ENCODE measurements at places on chromosomes 1 and 21.

DNA sequence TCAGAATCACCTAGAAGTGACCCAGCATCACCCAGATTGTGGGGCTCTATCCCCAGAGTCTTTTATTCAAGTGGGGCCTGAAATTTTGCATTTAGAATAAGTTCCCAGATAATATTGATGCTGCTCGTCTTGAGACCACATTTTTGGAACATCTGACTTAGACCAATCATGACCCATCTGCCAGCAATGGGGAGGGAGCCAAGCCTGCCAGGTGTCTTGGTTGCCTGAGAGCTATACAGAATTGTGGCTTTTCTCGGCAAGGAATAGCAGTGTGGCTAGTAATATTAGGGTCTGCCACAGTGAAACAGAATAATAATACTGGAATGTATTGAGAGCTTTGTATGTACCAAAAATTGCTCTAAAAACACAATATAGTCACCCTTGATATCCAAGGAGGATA lies 31.1 kb upstream of the RGS8 start:
- DNase-seq, result no peak

GRCh38 chr21:25491267-25491666 lies 116.0 kb downstream of the MRPL39 start:
- no peak for DNase-seq

GRCh38 chr1:74733604-74734484 lies 892 bp downstream of the TYW3 start:
- DNase-seq, result peak; percentile 15

DNA sequence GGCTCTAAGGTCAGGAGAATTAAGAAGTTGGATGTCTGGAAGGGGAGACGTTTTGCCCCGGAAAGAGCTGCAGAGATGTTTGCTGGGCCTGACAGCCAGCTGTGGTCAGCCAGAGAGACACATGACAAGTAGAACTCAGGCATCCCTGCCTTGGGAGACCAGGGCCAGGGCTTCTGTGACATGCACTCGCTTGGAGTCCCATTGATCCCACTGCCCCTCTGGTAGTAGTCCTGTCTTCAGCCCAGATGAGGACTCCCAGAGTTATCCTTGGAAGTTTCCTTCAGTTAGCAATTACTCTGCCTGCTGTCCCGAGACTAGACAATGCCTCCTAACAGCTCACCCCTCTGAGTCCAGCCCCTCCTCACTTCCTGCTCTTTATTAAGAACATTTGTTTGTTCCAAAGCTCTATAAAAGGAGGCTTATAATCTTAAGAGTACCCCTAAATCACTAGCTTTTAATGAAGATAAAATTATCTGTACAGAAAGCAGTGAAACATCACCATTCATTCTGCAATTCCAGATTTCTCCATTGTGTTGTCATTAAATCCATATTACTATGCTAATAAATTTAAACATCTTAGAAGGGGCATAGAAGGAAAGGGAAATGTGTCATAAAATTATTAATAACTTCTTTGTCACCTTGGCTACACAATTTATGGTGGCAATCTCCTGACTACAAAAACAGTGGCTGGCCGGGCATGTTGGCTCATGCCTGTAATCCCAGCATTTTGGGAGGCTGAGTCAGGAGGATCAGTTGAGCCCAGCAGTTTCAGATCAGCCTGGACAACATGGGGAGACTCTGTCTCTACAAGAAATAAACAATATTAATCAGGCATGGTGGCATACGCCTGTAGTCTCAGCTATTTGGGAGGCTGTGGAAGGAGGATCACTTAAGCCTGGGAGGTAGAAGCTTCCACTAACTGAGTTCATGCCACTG lies 94.2 kb downstream of the KCNK1 start:
- no peak for DNase-seq

- DNase-seq, result no peak
These were observed 186.4 kb downstream of the RYR2 start for GRCh38 chr1:237228421-237228820.

DNA sequence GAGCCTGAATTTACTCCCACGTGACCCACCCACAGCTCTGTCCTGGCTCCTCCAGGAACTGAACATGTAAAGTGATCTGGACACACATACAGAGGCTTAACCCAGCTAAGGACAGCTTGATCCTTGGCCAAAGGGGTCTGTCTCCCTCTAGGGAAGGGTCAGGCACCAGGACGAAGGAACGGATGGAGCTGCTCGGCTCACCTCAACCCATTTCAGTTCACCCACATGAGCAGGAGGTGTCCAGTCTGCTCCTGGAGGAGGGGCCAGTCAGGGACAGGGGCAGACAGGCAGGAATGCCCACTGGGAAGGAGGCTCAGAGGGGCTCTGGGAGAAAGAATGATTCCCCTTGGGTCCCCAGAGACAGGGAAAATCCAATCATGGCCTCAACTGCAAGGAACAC lies 567.2 kb downstream of the PTPRU start:
- DNase-seq, result no peak

GRCh38 chr21:38660333-38661196 lies 145.2 kb upstream of the ETS2 start:
- peak; percentile 1 for DNase-seq

DNA sequence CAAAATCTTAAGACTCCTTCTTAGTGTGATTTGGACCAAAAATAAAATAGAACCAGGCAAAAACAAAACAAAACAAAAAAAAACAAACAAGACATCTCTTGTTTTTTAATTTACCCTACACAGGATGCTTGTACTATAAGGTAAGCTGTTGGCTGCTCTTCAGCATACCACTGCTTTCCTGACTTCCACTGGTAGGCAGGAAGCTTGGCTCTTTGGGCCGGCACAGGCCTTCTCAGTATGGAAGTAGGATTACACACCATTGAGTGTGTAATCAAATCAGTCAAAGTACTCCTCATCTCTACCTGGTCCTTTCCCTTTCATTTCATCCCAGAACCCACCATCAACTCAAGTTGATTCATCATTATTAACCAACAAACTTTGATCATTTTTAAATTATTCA lies 61.9 kb upstream of the RGS1 start:
- no peak for DNase-seq

DNA sequence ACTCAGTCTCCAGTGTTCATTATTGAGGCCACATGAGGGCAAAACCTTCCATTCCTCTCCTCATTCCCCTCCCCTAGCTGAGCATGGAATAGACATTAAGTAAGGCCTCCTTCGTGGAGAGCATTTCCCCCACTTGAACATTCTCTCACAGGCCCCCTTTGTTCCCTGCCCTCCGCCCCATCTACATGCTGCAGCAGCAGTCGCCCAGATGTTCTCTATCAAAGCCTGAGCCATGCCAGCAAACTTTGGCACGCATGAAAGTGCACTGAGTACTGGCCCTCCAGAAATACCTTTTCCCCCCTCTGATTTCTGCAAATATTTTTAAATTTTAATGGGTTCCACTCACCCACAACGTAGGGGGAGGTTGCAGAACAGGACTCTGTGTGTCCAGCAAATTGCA lies 20.9 kb upstream of the GORAB start:
- DNase-seq, result no peak

DNA sequence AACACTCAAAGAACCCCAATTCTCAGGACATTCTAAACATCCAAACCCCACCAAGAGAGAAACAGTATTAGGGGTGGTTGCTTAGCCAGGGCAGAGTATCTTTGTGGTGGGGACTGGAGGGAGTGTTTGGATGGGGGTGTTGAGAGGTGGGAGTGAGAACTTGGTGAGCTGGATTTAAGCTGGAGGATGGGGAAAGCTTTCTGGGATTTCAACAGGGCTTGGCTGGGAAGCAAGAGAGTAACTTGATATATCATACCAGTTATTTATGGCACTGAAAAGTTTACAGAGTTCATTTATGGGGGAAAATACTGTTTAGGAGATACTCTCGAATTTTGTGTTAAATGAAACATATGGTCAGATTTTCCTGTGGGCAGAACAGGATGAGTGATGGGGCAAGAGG lies 6.8 kb upstream of the CNIH3 start:
- no peak for DNase-seq

- no peak for DNase-seq
These were observed 35.1 kb downstream of the ZNF281 start for GRCh38 chr1:200374569-200375295.

DNA sequence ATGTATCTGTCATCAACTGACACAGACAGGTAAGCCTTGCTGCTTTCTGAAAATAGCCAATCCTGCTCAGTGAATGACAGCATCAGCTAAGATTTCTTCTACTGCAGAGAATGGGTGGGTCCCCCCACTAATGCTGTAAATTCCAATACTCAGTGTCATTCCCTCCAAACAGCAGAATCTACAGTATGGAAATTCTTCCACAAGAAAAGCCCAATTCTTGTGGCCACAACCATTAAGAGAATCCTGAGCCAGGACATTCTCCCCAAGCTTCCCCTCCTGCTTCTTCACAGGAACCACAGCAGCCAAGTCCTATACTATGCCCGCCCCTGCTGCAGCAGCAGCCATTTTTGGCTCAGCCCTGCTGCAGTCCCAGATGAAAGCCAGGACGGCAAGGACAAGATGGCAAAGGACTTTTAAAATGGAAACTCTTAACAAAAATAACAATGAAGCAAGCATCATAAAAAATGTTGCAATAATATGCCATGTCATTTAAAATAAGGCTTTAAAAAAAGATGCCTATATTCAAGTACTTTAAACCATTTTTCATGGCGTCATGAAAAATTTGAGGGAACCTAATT lies 26.8 kb downstream of the EIF4G3 start:
- DNase-seq, result no peak

GRCh38 chr1:147853391-147853790 lies 49.2 kb upstream of the GJA8 start:
- DNase-seq, result no peak

- DNase-seq, result peak; percentile 99
These were observed at the start of gene ILF2 for GRCh38 chr1:153670859-153671627. Gene ILF2 (minus strand): TSS chr1:153670993. CDS start chr1:153670922, 71 bp downstream.

DNA sequence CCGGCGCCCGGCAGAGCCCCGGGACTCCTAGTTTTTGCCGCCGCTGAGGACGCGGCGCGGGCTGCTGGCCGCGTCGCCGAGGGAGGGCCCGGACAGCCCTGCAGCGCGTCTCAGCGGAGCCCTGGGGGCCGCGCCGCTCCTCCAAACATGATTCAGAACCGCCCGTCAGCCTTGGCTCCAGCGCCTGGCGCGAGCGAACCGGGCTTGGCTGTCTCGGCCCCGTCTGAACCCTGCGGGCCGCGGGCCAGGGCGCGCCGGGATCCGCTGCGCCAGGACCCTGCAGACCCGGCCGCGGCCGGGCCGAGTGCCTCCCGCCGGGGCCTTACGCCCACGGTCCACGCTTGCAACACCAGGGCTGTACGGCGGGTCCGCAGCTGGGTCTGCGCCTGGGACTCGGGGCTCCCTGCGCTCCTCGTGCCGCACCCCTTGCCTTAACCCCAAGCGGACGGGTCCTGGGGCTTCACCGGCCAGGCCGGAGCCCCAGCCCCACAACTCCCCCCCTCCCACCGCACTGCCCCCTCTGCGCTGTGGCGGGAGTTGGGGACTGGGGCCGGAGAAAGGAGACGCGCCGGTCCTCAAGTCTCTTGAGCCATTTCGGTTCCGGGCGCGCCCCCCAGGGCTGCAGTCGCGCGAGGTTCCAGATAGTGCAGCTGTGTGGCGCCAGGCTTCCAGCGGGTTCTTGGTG lies 48.4 kb upstream of the CD34 start:
- no peak for DNase-seq

DNA sequence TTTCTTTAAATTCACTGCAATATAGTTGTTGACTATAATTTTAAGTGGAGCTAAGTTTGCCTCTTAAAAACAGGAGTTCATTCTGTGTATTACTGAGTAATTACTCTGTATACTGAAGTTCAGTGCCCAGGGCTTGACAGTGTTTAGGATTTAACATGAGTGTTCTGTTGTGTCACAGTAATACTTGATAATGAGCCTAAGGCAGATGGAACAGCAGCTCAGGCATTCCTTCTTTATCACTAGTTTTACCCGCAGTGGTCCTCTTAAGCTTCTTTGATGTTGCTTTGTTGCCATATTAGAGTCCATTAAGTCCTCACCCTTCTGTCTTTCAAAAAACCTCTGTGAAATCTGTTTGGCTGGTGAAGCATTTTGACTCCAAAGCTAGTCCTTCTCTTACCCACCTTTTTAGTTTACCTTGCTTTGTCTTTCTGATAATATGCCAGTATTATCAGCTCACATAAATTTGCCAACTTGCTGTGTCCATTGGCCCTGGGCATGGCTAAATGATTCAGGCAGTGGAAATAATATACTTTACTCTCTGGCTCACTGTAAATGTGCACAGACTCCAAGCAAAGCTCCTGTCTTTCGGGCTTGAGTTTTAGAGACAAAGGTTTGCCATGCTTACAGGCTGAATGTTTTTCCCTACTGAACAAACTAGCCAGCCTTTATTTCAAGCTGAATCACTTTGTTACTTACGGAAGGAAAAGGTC lies 17.7 kb downstream of the HIPK1 start:
- DNase-seq, result no peak

DNA sequence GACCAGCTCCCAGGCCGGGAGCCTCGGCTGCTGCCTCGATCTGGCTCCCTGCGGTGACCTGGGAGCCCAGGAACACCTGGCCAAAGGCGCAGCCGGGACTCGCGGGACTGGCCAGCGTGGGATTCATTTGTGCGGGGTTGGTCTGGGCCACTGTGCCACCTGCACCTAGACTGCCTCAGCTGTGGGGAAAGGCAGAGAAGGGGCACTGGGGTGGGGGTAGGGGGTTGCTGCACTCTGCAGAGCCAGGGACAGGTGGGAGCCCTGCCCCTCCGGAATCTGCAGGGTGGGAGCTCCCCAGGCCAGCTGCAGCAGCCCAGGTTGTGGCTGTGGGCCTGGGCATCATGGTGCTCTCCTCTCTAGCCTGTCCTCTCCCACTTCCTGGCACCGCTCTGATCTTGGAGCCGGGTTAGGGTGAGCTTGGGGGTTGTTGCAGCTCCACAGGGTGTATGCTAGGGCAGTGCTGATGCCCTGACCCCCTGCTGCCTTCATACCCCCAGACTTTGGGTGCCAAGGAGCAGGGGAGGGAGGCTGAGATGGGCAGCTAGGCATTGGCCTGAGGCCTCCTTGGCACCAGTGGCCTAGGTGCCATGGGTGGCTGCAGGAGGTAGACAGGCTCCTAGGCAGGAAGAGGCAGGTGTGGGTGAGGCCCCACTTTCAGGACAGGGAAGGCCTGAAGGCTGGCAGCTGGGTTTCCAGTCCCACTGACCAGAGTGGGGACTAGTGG lies 57.5 kb upstream of the ETV3 start:
- DNase-seq, result no peak

All from CD4-positive, alpha-beta T cell treated with Interferon gamma for 1 hour (primary cell).